ENCODE measurements at places on chromosomes 5 and 9. TPM values are rescaled to one million over a fixed set of nuclear protein-coding genes. Genes with fewer than 3 reads are reported as not detected.

GRCh38 chr9:131277287-131277909 is 1.1 kb upstream of the FAM78A start:
- DNase-seq, result no peak
- peaks cover 41% of the 10 kb centered on the region for H3K36me3 ChIP-seq
- H3K27me3 ChIP-seq, result peaks cover 13% of the 10 kb centered on the region
- H3K4me3 ChIP-seq, result peak overlapping the region; percentile 84
- peak overlapping the region; percentile 23 for H3K27ac ChIP-seq

Gene RASEF
- not detected for total RNA-seq

Gene NRARP
- 1.5 TPM for total RNA-seq

Gene OR1J2
- not detected for total RNA-seq

Gene TMEM252
- total RNA-seq, result not detected

Gene BTNL8
- not detected for total RNA-seq
